Type B pancreatic cell (in vitro differentiated cells): ENCODE measurements at places on chromosomes 13 and 19. TPM values are rescaled to one million over a fixed set of nuclear protein-coding genes. Genes with fewer than 3 reads are reported as not detected.

The ATP7B gene
- total RNA-seq = 24.0 and 27.7 TPM in 2 replicates

The AMH gene
- total RNA-seq = 13.8 and 49.5 TPM in 2 replicates

The SIRT2 gene
- total RNA-seq = 43.7 and 46.0 TPM in 2 replicates

The KLK1 gene
- total RNA-seq = 1.5 and 2.9 TPM in 2 replicates

The GAPDHS gene
- total RNA-seq = not detected in 2 replicates

The FSD1 gene
- total RNA-seq = 4.8 and 26.3 TPM in 2 replicates

The ADGRE2 gene
- 1.1 and 10.3 TPM in 2 replicates for total RNA-seq

The PSG1 gene
- total RNA-seq = not detected in 2 replicates

The KLF1 gene
- not detected in 2 replicates for total RNA-seq

The SBK2 gene
- total RNA-seq = 0.75 TPM in 1 of 2 replicates, not detected in the other

DNA sequence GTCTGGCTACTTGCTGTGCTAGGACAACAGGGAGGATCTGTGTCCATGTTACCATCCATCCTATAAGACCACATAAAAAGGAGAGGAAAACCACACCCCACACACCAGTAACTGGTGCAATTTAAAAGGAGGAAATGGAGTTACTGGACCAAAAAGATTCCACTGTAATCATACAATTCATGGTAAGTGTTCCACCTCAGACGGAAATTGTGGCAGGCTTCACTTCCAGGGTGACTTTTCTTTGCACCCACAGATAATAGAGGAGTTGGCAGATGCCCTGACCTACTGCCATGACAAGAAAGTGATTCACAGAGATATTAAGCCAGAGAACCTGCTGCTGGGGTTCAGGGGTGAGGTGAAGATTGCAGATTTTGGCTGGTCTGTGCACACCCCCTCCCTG lies 2.4 kb downstream of the AURKC start:
- peak; percentile 7 for DNase-seq

GRCh38 chr19:34313188-34313587 lies 51.8 kb upstream of the GPI start:
- DNase-seq = no peak

- no peak for DNase-seq
These were observed 9.9 kb upstream of the ZNF90 start for GRCh38 chr19:20067943-20068342.

DNA sequence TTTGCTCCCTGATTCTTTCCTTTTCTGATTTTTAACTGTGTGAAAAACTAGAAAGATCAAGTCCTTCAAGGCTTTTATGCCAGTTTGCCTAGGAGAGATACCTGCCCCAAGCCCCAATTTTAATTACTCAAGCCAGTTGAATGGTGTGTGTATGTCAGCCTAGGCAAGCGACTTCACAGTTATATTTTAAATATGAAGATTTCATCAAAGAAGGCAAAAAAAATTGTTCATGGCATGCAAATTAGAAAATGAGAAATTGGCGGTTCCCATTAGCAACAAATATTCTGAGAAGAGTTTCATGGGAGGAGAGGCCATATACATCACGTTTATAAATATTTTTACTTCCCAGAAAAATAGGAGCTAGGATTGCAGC lies 167.6 kb downstream of the SLC7A1 start:
- no peak for DNase-seq

DNA sequence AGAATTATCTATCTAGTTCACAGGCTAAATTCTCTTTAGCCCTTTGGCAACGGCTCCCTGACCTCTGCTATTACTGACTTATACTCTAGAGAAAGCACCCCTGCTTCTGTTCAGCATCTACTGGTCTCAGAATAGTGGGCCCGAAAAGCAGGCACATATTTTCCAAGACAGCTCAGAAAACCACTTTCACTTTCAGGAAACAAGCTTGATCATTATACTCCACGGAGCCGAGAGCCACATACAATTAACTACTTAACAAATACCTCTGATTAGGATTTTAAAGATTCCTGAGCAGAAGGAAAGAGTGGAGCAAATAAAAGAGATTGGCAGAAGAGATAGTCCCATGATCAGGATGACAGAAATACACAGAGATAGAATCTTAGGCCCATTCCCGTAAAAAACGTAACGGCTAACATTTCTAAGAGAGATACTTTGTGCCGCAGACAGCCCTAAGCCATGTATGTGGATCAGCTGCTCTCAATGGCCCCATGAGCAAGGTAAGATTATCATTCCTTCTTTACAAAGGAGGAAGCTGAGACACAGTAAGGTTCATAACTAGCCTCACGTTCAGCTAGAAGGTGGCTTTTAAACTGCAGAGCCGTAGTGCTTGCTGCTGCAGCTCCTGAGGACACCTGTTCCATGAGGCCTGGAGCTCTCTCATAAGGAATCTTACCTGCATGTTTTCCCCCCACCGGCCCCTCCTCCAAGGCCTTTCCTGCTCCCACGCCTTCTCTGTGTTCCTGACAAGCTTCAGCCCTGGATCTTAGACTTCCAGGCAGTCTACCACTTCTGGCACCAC lies 227.2 kb downstream of the FOXO1 start:
- no peak for DNase-seq

DNA sequence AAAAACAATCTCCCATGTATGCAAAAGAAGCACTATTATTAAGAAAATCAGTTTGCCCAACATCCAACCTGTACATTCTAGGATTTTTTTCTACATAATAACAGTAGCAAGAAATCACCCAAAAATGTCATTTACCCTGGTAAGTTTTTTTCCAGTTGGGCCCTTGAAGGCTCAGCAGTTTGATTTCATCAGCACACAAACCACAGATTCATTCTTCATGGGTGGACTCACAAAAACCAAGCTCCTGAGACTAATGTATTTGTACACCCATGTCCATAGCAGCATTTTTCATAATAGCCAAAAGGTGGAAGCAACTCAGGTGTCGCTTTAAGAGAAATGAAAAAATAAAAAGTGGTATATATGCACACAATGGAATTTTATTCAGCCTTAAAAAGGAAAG lies 210.1 kb downstream of the TBC1D4 start:
- no peak for DNase-seq

- no peak for DNase-seq
These were observed 3.9 kb upstream of the SSBP4 start for GRCh38 chr19:18415178-18415867.

DNA sequence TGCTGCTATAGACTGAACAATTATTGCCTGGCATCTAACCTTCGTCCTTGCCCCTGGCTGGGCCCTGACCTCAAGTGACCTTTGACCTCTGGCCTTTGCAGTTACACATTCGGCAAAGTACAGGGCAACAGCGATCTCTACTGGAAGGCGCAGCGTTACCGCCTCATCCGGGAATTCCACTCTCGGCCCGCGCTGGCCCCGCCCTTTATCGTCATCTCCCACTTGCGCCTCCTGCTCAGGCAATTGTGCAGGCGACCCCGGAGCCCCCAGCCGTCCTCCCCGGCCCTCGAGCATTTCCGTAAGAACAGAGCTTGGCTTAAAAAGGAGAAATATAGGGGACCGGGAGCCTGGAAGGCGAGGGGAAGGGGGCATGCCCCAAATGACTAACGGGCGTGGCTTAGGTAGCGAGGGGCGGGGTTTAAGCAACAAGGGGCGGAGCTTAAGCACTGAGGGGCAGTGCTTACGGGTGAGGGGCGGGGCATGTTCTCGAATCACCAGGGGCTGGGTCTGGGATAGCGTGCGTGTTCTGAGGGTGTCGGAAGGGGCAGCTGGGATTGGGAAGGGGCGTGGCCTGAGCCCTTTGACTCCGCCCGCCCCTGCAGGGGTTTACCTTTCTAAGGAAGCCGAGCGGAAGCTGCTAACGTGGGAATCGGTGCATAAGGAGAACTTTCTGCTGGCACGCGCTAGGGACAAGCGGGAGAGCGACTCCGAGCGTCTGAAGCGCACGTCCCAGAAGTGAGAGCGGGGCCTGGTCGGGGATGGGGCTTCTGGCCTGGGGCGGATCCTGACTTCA lies 52.7 kb downstream of the TRPM4 start:
- no peak for DNase-seq

- DNase-seq = no peak
These were observed 1.2 kb downstream of the CD33 start for GRCh38 chr19:51226067-51226466.

DNA sequence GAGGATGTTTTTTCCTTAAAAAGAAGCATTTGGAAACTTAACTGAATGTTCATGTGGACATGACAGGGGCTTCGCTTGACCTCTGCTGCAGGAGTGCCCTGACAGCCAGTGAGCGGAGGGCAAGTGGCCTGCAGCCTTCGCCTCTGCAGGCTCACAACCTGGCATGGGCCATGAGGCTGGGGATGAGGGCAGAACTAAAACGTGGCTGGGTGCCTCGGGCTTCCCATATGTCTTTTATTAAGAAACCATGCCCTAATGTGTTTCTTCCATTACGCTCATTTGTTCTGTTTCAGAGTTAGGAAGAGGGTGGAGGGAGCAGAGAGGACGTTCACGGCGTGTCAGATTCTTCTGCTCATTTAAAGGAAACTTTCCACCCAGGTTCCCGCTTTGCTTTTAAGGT lies 2.9 kb downstream of the ARHGEF7 start:
- DNase-seq = no peak

DNA sequence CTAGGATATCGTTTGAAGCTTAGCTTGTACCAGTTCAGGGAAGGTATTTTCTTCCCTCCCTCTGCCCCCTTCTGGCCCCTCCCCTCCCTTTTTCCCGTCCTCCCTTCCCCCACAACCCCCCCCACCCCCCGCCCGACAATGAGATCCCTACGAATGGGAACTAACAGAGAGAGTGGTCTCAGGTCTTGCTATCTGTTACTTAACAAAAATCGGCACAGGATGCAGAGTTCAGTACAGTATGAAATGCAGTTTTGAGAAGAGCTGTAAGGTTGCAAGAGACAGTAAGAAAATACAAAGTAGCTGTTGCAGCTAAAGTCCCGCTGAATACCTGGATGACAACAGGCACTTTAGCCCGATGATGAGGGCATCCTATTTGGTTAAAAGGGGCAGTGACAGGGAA lies 3.1 kb upstream of the DACH1 start:
- DNase-seq = no peak

DNA sequence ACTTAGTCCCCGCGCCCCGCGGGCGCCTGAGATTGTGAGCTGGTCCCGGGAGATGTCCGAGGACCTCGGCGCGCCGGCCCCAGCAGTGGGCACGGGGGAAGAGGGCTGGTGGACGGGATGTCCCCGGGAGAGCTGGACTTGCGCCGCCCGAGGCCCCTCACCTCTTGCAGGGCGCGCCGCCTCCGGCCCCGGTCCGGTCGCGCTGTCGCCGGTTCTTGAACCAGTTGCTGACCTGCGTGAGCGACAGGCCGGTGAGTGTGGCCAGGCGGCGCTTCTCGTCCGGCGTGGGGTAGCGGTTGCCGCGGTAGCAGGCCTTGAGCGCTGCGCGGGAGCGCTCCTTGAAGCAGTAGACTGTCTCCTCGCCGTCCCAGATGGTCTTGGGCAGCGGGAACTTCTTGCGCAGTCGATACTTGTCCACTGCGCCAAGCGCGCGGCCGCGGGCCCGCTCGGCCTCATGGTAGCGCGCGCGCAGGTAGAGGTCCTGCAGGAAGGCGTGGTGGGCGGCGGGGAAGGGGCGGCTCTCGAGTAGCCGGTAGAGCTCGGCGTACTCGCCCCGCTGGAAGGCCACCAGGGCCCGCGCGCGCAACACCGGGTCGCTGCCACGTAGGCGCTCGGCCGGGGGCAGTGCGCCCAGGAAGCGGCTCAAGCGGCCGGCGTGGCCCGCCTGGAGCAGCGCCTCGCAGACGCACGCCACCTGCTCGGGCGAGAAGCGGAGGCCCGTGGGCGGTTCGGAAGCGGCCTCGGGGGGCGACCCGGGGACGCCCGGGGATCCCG lies 984 bp downstream of the SIX5 start:
- DNase-seq = peak; percentile 84
